ENCODE measurements at places on chromosomes 3 and 15.

DNA sequence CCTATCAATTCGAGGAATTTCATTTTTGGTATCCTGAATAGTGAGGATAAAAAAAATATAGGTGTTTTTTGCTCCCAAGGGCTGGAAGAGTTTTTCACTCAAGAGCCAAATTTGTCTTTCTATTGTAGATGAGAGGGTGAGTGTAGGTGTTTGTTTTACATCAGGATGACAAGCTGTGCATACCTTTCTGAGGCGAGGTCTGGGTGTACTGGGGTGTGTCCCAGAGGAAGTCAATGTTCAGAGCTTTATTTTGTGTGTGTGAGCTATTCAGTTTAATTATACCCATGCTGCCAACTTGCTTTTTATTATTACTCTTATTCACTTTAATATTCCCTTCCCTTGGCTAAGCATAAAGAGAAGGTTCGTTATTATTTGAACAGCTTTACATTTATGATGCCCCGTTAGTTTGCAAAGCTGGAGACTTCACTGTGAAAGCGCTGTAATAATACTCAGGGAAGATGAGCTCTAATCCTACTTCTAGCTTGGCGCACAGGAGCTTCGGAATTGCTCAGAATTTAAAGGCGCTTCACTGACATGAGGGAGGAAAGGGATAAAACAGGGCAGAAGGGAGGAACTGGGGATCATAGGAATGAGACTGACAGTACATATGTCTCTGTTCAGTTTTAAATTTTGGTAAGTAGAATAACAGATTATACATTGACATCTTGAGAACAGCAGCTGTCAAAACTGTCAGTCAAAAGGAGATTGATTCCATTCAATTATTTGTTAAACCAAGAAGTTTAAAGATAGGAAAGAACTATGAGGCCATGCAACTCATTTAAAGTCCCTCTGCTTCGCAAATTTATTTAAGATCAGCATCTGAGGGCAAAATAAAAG, 117.7 kb upstream of the TP63 start:
- DNase-seq, result no peak

DNA sequence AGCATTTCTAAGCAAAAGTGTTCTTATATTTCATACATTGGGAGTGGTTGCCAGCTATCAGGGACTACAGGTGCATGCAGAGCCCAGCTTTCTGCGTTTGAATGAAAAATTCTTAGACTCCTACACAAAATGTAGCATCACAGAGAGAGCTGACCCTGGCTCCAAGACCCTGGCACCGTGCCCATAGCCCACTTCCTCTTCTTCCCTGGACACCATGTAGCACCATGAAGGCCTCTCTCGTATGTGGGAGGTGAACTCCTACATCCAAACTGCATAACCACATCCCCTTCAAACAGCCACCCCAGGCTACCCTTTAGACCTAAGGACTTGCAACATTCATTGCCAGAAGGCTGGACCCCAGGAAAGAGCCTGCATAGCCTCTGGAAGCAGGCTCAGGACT, 35.8 kb upstream of the ATOSA start:
- no peak for DNase-seq

DNA sequence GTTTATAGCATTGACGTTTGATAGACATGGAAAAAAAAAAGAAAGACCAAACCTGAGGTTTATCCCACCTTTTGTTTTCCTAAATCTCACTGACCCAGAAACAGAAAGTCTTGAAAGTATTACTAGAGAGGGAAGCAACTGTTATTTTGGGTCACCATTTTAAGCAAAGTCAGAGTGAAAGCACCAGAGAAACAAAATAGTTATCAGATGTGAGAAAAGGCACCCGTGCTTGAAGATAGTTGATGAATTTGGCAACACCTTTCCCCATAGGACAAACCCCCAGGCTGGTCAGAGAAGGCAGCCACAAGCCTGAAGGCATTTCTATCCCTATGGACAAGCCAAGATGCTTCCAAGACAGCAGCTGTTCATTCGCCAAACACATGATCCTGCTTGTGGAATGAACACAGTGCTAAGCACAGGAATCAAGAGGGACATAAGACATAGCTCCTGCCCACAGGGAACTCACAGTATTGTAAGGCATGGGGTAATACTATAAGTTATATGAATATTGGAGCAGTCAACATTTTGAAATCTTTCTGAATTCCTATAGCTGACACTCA, 170.9 kb downstream of the ERC2 start:
- no peak for DNase-seq

DNA sequence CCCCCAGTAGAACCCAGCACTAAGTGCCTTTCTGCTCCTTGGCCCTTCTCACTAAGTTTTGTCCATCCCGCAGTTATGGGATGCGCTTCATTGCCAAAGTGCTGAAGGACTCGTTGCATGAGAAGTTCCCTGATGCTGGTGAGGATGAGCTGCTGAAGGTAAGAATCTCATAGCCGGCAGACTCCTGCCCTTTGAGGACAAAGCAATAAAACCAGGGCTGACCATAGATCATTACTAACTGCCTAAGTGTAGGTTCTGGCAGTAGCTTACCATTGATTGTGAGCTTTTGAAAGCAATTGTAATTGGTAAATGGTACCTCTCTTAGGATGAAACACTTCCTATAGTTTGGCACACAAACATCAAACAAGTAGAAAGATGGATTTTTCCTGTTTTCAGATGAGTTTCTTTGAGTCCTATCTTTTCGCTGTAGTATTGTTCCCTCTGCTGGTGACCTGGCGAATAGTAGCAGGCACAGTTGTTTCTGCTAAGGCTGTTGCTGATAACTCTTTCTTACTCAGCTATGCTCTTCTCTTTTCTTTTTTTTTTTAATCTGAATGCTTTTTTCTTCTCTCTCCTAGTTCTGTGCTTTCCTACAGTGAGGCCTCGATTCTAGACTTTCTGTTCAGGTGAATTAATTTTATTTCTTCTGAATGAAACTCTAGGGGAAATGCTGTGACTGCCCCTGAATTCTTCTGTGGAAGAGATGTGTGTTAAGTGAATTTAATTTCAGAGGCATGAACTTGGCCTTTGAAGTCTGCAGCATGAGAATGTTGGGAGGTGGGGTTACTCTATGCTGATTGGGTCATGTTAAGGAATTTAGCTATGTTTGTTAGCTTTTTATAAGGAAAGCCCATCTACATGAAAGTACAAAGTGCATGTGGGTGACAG, 47.4 kb upstream of the CRTC3 start:
- no peak for DNase-seq

GRCh38 chr15:78597583-78597982, 23.2 kb downstream of the CHRNA3 start:
- no peak for DNase-seq

Data from esophagus squamous epithelium (tissue), 5 donors.